ENCODE measurements at places on chromosomes 7 and 10.

DNA sequence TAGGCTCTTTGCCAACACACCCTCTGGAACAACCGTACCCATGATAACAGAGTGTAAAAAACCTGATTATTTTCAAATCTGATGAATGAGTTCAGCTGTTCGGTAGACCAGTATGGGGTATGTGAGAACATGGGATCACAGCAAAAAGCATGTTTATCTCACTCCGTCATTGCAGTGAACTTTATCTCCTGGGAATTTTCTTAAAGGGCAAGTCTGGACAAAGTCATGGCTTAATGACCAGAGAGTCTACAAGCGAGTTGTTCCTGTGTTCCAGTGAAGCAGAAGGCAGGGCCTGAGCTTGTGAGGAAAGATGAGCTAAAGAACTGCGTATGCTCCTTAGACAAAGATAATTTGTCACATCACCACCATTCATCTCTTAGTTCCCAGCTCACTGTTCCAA is 219.7 kb downstream of the TRIL start:
- no peak for DNase-seq

DNA sequence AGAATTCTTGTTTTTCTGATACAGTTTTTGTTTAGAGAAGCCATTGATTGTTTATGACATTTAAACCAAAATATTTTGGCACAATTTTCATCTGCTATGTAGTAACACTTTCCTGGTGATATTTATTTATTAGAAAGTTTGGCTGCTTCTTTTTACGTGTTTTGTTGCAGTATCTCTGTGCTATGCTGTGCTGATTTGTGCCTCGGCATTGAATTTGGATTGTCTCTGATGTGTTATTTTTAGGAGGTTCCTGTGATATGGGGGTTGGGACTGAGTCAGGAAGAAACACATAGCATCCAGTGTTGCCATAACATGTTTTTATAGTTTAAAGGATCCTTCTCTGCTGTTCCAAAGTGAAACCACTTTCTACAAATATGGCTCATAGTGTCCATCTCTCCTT is 1197.7 kb upstream of the LRRN3 start:
- no peak for DNase-seq

GRCh38 chr7:18995270-18995671 is 122.2 kb downstream of the TWIST1 start:
- no peak for DNase-seq

- no peak for DNase-seq
These were observed 18.6 kb downstream of the MAT1A start for GRCh38 chr10:80270887-80271286.

GRCh38 chr10:78349165-78349516 is 315.5 kb downstream of the RPS24 start:
- no peak for DNase-seq

DNA sequence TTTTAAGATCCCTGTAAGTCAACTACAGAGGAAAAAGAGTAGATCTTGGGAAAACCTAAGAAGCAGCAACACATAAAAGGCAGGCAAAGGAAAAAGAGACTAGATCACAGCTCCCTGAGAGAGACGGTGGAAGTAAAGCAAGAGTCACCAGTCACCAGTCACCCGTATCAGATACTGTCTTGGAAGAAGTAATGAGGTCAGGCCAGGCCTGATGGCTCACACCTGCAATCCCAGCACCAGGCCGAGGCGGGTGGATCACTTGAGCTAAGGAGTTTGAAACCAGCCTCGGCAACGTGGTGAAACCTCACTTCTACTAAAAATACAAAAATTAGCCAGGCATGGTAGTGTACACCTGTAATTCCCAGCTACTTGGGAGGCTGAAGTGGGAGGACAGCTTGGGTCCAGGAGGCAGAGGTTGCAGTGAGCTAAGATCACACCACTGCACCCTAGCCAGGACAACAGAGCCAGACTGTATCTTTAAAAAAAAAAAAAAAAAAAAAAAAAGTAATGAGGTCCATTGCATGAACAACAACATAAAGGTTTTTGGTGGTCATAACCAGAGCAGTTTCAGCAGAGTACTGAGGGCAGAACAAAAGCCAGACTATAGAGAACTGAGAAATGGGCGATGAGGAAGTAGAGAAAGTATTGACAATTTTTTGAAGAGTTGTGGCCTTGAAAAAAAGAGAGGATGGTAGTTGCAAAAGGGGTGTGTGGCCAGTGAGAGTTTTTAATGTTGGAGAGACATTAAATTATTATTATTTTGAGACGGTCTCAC is 16.9 kb downstream of the ZNF713 start:
- DNase-seq: no peak

GRCh38 chr7:24882989-24883621 is 96.9 kb downstream of the OSBPL3 start:
- DNase-seq: no peak

- no peak for DNase-seq
These were observed 59.9 kb downstream of the PON1 start for GRCh38 chr7:95264363-95264891.

DNA sequence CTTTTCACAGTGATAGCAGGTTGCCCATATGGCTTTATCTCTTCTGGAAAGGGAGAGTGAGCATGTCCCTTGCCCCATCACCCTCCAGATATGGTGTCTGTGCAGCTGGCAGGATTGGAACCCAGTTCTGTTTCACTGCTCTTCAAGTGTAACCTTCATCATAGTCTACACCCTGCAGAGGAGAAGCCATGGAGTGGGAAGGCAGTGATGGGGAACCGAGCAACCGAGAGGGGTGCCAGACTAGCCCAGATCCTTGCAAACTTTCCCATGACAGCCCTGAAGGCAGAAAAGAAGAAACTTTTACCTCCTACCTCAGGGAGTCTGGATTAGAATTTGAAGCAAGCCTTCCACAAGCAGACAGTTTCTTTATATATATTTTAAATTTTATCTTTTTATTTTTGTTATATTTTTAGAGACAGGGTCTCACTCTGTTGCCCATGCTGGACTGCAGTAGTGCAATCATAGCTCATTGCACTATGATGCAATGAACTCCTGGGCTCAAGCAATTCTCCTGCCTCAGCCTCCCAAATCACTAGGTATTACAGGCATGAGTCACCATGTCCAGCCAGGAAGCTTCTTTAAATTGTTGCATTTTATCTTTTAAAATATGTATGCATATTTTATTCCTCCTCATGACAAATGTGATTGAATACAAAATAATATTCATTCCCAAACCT is 133.3 kb downstream of the KCNMA1 start:
- no peak for DNase-seq

- DNase-seq: no peak
These were observed 151.5 kb downstream of the WDR11 start for GRCh38 chr10:121002586-121003205.

DNA sequence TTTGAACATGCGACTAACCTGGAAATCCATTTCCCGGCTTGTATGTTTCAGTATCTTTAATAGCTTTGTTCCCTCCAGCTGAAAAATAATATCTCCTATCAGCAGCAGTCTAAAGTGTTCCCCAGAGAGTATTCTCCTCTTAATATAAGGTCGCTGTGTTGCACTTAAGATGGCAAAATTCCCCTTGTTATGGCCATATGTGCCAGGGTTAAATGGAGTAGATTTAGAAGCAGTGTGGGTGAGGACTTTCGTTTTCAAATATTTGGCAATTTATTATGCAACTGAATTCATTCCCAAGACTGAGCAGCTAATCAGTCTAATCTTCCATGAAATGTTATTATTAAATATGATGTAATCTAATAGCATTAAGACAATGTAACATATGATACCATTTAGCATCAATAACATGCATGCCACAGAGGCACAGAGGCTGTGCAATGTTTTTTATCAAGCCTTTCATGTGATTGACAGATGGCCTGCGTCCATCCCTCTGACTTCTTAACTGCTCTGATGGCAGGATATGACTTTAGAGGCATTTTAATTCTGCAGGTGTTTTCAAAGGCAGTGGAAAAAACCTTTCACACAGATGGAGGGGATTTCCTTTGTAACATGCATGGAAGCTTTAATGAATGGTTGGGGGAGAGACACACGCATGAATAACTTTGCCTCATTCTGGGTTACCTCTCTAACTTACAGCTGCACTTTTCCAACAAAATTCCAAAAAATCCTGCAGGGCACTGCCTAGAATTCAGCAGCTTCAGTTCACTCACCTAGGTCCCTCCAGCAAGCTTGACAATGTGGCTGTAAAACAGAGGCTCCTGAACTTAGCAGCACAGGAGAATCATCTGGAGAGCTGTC is 55.1 kb upstream of the ZPBP start:
- no peak for DNase-seq

DNA sequence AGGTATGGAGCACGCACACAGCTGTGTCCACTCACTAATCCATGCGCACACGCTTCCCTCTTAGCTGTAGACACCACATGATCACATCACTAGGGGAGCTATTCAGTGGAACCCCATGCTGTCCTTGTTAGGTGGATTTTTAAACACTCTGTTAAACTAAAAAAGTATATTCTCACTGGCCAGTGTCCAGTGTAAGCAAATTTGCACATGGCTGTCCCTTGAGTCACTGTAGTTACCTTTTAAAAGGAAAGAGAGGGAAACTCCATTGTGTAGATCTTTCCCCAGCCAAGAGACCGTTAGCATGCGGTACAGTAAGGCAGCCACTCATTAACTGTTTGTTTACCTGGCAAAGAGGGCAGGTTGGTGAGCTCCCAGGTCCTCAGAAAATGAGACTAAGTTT is 81.6 kb upstream of the INSYN2A start:
- DNase-seq: no peak

- DNase-seq: no peak
These were observed 409 bp downstream of the DNMBP start for GRCh38 chr10:100009283-100009792.

All from progenitor cell of endocrine pancreas (in vitro differentiated cells).